Aorta (tissue), 5 donors: ENCODE measurements at places on chromosomes 4 and X.
A peak's percentile ranks its signal among the peaks of the same experiment; 100 is the strongest.

GRCh38 chrX:18983666-18984380, at the start of gene PHKA2:
Gene PHKA2 (minus strand): TSS chrX:18984114. CDS start chrX:18983932, 182 bp downstream.
- H3K27me3 ChIP-seq = no peaks in the 10 kb centered on the region
- peak within 1 kb of the TSS; percentile 34 for H3K4me3 ChIP-seq
- H3K4me1 ChIP-seq = no peaks in the 10 kb centered on the region
- H3K27ac ChIP-seq = peak within 1 kb of the TSS; percentile 92
- H3K36me3 ChIP-seq = no peaks in the 10 kb centered on the region

DNA sequence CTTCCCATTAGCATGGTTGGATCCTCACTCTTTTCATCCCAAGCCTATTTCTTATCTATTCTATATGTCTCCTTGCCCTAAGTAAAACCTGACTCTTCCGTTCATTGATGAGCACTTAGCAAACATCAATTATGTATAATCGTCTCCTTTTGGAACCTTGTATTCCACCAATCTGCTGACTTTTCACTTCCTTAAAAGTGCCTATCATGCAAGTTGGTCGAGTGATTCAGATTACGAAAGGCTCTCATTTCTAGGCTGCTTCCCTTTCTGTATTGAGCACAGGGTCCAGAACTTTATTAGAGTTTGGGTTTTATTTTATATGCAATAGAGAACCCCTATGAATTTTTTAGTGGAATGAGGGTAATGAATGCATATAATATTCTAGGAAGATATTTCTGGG, 27.1 kb upstream of the ALB start:
- no peak overlapping the region for H3K27ac ChIP-seq
- DNase-seq = no peak
- H3K36me3 ChIP-seq = no peaks in the 10 kb centered on the region
- no peaks in the 10 kb centered on the region for H3K27me3 ChIP-seq

DNA sequence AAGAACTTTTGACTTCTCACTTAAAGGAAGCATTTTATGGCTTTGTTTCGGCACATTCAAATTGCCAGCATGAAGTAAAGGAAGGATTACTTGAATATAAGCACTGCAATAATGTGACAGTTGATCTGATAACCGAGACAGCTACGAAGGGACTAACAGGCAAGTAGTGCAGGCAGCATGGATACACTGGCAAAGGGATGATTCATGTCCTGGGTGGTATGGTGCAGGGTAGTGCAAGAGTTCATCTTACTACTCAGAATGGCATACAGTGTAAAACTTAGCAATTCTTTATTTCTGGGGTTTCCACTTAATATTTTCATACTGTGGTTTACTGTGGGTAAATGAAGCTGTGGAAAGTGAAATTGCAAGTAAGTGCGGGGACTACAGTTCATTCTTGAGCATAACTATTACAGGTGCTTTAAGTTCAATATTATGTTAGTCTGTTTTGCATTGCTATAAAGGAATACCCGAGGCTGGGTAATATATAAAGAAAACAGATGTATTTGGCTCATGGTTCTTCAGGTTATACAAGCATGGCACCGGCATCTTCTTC, 611.8 kb downstream of the SPOCK3 start:
- no peaks in the 10 kb centered on the region for H3K36me3 ChIP-seq
- H3K27ac ChIP-seq = no peak overlapping the region
- H3K4me3 ChIP-seq = no peak overlapping the region
- no peaks in the 10 kb centered on the region for H3K4me1 ChIP-seq
- H3K27me3 ChIP-seq = no peaks in the 10 kb centered on the region

GRCh38 chr4:181161669-181162068, 1081.5 kb upstream of the TENM3 start:
- H3K4me1 ChIP-seq = no peaks in the 10 kb centered on the region
- no peak overlapping the region for H3K4me3 ChIP-seq
- H3K36me3 ChIP-seq = no peaks in the 10 kb centered on the region
- H3K27me3 ChIP-seq = no peaks in the 10 kb centered on the region
- DNase-seq = no peak
- no peak overlapping the region for H3K27ac ChIP-seq

- no peaks in the 10 kb centered on the region for H3K36me3 ChIP-seq
- H3K27ac ChIP-seq = no peak overlapping the region
- H3K27me3 ChIP-seq = no peaks in the 10 kb centered on the region
- H3K4me1 ChIP-seq = no peaks in the 10 kb centered on the region
- no peak overlapping the region for H3K4me3 ChIP-seq
Observed at GRCh38 chr4:74618659-74619058, 173.7 kb downstream of the AREG start.

DNA sequence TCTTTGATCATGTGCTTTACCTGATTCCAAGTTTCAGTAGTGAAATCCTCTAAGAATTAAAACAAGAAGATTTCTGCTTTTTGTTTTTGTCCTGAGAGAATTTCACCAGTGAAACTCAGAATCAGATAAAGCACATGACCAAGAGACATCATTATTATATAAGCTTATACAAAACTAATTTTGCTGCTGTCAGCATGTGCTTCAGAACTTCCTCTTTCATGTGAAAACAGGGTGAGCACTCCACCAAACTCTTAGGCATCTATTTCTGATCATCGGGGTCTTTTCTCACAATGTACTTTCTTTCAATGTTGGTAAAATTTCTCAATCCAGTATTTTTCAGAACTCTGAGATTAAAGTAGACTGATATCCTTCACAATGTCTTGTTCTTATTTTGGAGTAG, 152.1 kb downstream of the SLC39A8 start:
- no peak for DNase-seq
- no peaks in the 10 kb centered on the region for H3K4me1 ChIP-seq
- no peaks in the 10 kb centered on the region for H3K27me3 ChIP-seq
- no peak overlapping the region for H3K4me3 ChIP-seq

GRCh38 chrX:45668686-45669443, 468.2 kb upstream of the DIPK2B start:
- DNase-seq = no peak
- no peaks in the 10 kb centered on the region for H3K4me1 ChIP-seq
- H3K4me3 ChIP-seq = no peak overlapping the region
- no peak overlapping the region for H3K27ac ChIP-seq
- H3K36me3 ChIP-seq = no peaks in the 10 kb centered on the region

DNA sequence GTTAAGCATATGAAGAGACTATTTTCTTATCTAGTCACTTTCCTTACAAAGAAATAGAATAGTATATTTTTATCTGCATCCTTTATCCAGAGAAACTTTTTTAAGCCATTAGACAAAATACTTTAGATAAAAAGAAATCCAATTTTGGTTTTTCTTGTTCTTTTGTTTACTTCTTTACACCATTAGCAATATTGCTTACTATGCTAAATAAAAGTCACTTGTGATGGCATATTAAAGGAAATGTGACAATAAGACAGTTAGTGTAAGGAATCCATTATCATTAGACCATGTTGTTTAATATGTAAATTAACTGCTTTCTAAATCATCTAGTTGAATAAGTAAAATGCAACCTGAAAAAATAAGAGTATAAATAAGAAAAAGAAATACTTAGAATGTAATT, 2582.7 kb downstream of the ARAP2 start:
- no peaks in the 10 kb centered on the region for H3K27me3 ChIP-seq
- H3K36me3 ChIP-seq = no peaks in the 10 kb centered on the region
- H3K27ac ChIP-seq = no peak overlapping the region
- H3K4me1 ChIP-seq = no peaks in the 10 kb centered on the region

DNA sequence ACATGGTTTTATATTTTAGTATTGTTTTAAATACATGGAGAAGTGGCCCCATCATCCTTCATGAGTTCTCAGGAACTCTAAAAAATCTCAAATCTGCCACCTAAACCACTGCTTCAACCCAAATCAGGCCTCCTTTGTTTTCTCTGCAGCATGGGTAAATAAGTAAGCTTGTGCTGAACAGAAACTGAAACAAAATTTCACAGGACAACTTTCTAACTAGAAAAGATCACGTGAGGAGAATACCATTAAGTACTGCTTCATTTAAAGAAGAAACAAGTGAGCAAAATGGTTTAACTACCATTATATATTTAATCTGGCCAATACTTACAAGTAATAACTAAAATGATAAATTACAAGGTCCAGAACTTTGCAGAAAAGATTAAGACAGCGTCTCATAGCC, 2.5 kb downstream of the ARAP2 start:
- no peaks in the 10 kb centered on the region for H3K4me1 ChIP-seq
- H3K27ac ChIP-seq = no peak overlapping the region
- DNase-seq = no peak
- no peak overlapping the region for H3K4me3 ChIP-seq
- no peaks in the 10 kb centered on the region for H3K27me3 ChIP-seq

DNA sequence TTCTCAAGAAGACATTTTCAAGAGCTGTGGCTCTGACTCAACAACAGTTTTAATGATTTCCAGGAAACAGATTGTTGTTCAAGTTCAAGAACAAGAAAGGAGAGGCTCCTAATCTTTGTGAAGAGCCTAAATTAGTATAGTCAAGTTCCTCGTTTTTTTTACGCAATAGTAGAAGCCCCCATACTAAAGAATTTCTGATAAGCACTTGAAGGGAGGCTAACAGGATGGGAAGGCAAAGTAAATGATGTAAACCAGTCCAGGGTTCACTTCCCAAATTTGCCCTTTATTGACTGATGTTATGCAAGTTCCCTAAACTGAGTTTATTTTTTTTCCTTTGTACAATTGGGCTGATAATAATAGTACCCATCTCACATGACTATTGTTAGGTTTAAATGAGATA, 178.2 kb downstream of the RTL9 start:
- no peaks in the 10 kb centered on the region for H3K36me3 ChIP-seq
- H3K27ac ChIP-seq = no peak overlapping the region

DNA sequence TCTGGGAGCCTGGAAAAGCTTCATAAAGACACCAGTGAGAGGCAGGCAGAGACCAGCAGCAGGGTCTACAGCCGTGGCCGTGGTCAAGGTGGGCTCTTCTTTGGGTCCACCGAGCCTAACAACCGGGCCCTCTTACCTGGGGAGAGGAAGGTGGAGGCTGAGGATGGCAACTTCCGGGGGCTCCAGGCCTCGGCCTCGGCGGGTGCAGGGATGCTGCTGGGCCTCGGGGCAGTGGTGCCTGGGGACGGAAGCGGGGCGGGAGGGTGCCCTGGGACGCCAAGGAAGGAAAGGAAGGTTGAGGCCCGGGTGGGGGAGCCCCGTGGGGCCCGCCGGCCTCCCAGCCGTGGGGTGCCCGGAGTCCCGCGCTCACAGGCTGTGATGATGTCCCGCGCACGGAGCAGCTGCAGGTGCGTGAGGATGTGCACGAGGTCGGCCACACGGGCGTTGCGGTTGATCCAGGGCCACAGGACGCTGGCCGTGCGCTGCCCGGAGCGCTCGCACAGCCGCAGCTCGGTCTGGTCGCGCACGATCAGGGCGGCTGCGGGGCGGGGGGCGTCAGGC, 561 bp downstream of the IRAK1 start:
- H3K27me3 ChIP-seq = no peaks in the 10 kb centered on the region
- no peak overlapping the region for H3K27ac ChIP-seq
- peak overlapping the region; percentile 59 for H3K4me3 ChIP-seq
- no peaks in the 10 kb centered on the region for H3K4me1 ChIP-seq
- H3K36me3 ChIP-seq = no peaks in the 10 kb centered on the region
- DNase-seq = peak; percentile 47
